ENCODE measurements at places on chromosomes 7 and 10.

- no peak for DNase-seq
These were observed 73.1 kb upstream of the PDE1C start for GRCh38 chr7:32143301-32143700.

GRCh38 chr7:42238709-42239366 is 1.8 kb upstream of the GLI3 start:
- DNase-seq: no peak

DNA sequence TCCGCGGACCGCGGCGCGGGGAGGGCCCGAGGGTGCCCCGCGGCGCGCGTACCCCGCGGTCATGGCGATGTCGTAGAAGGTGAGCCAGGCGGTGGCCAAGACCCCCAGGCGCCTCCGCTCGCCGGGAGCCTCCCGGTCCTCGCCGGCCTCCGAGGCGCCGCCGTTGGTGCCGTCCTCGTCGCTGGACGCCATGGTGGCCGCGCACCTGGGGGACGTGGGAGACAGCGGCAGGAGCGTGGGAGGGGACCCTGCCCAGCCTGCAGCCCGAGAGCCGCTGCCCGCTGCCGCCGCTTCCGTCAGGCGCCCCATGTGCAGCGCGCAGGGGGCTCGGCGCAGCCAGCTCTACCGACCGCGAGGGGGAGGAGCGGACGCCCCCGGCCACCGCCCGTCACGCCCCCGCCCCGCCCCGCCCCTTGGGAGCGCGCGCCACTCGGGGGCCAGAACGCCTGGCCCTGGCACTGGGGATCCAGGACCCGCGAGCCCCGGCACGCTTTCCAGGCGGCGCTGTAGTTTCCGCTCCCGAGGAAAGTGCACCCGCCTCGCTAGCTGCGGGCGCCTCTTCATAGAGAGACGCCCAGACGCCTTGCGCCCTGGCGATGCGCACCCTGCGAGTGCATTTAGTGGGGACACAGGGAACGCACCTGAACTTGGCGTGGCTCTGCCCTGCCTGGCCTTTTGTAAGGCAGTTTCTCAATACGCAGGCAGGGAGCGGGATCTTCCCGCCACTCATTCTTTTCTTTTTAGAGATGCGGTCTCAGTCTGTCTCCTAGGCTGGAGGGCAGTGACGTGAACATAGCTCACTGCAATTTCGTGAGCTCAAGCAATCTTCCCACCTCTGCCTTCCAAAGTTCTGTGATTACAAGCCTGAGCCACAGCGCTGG is at the start of gene HACD1:
Gene HACD1, minus strand, starts transcription at position 344 of the 881 bp plus-strand sequence. Its CDS starts 35 bp downstream, at position 309.
- DNase-seq: peak; percentile 20

- DNase-seq: no peak
These were observed 6.3 kb downstream of the MYOF start for GRCh38 chr10:93475871-93476270.

DNA sequence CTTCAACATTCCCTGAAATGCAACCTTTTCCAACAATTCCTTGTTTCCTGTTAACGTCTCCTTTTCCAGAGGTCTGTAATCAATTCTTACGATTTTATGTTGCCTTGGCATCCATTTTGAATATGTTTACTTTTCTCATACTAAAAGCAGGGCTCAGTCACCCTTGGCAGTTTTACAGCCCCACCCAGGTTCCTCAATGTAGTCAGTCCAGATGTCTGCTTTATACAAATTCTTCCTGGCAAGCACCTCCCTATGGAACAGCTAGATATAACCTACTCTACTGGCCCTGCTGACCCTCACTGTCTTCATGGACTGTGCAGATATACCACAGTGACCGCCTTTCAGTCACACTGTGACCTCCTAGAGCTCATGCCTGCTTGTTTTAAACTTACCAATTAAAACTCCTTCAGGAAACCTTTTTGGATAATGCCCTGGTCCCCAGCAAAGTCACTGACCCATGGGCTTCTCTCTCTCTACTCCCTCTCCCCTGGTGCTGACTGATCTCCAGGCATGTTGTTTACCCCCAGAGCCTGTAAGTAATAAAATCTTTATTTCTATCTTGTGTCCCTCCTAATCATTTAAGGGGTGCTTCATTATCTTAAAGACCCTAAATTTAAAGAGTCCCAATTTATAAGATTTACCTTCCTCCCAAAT is 147.1 kb upstream of the STEAP1 start:
- DNase-seq: no peak

- DNase-seq: no peak
These were observed 139.8 kb downstream of the CELF2 start for GRCh38 chr10:11157292-11158076.

DNA sequence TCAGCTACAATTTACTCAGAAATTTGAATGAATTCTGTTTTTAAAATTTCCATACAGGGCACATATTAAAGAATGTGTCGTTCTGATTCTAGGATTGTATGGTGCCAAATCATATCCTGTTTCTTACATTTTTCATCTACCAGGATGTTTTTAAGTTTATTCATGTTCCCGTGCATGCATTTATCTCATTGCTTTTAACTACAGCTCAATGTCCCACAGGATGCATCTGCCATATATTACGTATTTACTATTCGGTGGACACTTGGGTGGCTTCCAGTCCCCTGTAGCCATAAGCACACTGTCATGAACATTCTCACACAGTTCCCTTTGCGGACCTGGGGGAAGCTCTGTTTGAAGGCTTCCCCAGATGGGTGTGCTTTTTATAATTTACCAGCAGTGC is 122.3 kb downstream of the CCDC71L start:
- DNase-seq: no peak

- no peak for DNase-seq
These were observed 58.5 kb upstream of the SORCS3 start for GRCh38 chr10:104582602-104582951.

DNA sequence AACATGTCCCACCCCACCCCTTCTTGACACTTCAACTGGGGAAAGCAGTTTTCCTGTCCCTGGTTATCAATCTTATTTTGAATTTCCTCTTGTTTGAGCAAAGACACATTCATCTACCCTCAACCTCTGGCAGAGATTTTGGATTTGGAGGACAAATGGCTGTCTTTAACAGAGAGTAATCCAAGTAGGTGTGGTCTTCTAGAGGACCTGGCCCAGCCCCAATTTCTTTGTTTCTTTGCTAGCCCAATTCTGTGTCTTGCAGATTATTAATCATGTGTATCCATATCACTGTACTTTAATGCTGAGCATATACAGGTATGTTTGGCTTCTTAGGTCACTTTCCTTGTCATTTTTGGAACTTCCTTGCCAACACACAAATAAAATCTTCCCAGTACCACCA is 58.8 kb upstream of the ADCY1 start:
- no peak for DNase-seq

GRCh38 chr7:99440195-99440594 is 1.5 kb downstream of the CPSF4 start:
- no peak for DNase-seq

GRCh38 chr7:557558-557881 is 37.9 kb upstream of the PDGFA start:
- DNase-seq: no peak

GRCh38 chr10:5443429-5443828 is 31.1 kb downstream of the NET1 start:
- no peak for DNase-seq

DNA sequence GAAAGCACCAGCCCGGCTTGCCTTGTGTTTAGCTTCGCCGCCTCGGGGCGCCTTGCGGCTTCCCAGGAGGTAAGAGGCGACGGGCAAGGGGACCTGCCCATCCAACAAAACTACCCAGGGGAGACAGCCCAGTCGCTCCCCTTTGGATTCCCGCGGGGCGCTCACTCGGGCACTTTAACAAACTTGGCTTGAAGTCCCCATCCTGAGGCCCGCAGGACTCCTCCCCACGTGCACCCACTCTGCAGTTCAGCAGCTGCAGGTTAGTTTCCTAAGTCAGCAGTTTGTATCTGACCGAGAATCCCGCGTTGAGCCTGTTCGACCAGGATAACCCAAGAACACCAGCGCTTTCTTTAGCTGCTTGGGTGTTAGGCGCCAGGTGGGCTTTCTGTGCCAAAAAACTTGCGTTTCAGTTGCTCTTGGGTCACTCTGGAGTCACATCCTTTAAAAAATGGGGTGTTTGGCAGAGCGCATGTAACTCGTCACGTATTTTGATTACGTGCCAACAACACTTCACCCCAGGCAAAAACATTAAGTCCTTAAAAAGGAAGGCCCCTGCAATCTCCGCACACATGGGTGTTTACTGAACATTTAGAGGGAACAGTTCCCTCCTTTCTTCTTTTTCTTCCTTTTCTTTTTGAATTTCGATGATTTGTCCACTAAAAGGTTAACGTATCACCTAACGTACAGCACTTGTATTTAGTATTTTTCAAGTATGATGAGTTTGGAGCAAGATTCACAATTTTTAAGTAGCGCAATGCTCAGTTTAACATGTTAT is 876 bp downstream of the DNAH11 start:
- DNase-seq: no peak

- DNase-seq: no peak
These were observed 127.2 kb upstream of the RSU1 start for GRCh38 chr10:16944402-16944801.

DNA sequence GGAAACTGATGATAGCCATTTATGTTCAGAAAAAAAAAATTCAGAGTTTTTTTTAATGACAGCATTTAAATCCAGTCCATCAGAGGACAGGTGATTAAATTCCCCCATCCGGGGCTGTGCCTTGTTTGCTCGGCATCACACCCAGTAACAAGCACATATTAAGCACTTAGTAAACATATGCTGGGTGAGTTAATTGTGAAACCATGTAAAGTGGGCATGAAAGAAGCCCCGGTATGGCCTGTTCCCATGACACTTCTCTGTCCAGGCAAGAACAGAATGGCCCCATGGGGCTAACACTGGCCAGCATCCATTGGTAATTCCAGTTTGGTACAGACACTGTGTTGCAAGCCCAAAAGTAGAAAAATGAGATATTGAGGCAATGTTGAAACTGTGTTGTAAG is 220.8 kb upstream of the RNF32 start:
- no peak for DNase-seq

- no peak for DNase-seq
These were observed 309.9 kb upstream of the IGFBP3 start for GRCh38 chr7:46230990-46231305.

DNA sequence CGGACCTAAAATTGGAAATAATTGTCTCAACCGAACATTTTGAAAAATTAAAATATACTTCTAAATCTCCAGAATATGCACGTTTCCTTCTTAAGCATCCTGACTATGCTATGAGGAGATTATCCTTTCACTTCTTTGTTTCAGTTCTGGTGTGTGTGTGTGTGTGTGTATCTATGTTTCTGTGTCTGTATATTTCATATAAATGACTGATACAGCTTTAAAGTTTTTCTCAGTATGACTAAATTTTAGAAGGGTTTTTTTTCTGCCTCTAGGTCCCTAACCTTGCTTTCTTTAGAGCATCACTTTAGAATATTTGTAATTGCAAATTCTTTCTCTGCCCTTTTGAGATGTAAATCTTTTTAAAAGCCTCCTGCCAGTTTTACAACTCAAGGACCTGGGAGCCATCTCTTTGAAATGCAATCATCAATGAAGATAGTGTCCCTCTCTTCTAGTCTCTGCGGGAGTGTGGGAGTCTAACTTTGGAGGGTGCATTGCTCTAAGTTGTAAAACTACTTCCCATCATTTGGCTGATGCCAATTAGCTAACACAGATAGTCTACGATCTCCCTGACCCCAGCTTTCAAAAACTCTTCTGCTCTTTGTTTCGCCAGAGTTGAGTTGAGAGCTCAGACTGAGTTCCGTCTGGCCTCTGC is 782.0 kb upstream of the ZWINT start:
- DNase-seq: no peak

DNA sequence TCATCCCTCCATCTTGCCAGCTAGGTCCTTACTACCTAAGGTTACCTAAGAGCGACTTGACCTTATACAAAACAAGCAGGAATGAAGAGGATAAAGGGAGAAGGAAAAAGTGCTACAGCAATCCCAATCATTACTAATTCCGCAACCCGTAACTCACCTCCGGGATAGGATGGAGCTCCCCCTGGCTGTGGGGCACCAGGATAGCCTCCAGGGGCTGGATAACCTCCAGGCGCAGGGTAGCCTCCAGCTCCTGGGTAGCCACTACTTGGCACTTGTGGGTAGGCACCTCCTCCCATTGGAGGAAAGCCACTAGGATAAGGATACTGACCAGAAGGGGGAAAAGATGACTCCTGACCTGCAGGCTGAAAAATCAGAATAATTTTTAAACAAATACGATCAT is 15.8 kb downstream of the ANXA7 start:
- DNase-seq: no peak

GRCh38 chr10:69445041-69445440 is 6.2 kb upstream of the TSPAN15 start:
- DNase-seq: no peak

DNA sequence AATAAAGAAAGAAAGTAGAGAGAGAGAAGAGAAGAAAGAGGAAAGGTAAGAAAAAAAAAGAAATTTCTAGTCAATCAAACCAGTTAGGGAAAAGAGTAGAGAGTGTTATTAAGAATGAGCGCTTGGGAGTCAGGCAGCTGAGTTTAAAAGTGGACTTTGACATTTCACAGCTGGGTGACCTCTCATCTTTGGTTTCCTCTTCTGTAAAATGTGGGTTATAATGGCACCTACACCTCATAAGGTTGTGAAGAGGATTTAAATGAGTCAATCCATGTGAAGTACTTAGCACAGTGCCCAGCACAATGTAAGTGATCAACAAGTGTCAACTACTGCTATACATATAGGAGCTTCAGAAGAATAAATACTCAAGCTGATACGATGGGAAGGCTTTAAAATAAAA is 12.2 kb downstream of the HOXA1 start:
- DNase-seq: no peak

- no peak for DNase-seq
These were observed 333.9 kb downstream of the ADRA2A start for GRCh38 chr10:111410740-111411139.

GRCh38 chr10:48582970-48583369 is 21.9 kb downstream of the ARHGAP22 start:
- no peak for DNase-seq

- DNase-seq: no peak
These were observed 118.3 kb downstream of the SEM1 start for GRCh38 chr7:96591159-96591899.

- no peak for DNase-seq
These were observed 126.2 kb upstream of the ETV1 start for GRCh38 chr7:14115701-14116100.

DNA sequence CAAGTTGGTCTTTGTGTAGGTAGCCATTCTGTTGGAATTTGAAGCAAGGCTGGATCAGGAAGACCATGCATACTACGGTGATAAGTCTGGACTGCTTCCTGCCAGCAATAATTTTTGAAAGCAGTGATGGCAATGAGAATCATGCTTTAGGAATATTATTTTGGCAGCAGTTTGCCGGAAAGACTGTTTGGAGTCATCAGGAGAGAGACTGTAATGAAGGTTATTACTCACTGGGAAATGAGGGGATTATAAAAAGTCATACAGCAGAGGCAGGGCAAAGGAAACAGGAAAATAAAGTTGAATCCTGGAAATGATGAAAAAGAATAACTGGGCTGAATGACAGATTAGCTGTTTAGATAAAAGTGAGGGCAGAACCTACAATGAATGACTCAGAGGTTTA is 1136.8 kb upstream of the AUTS2 start:
- DNase-seq: no peak

GRCh38 chr10:94760586-94761178 is 1.8 kb upstream of the CYP2C19 start:
- no peak for DNase-seq

All from CD4-positive, alpha-beta memory T cell (primary cell).